IPS DF 6.9 (cell line): ENCODE measurements at places on chromosomes 13 and 19.

GRCh38 chr19:39497996-39498797, 550 bp upstream of the DLL3 start:
- DNase-seq = no peak

GRCh38 chr19:35549174-35549788, 3.9 kb downstream of the TMEM147 start:
- DNase-seq = no peak

DNA sequence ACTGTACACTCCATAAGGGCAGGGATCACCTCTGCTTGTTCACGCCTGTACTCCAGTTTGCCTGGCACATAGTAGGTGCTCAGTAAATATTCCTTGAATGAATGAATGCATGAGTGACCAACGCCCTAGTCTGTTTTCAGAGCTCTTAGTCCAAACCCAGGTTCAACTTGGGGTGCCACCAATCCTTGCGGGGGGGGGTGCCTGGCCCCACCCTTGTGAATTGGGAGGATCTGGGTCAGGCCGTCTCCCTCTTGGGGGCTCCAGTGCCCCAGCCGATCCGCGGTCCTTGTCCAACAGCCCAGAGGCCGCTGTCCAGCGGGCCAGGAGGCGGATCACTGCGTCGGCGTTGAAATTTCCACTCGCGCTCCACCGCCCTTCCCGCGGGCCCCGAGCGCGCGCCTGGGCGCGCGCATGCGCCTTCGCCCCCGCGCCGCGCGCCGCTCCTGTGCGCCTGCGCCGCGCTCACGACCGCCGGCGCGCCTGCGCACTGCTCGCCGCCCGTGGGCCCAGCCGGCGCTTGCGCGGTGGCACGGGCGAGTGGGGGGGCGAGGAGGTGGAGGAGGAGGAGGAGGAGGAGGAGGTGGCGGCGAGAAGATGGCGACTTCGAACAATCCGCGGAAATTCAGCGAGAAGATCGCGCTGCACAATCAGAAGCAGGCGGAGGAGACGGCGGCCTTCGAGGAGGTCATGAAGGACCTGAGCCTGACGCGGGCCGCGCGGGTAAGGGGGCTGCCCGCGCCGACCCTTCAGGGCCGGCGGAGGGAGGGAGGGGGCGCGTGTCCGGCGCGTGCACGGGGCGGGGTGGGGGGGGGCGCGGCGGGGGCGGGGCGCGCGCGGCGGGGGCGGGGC, at the start of gene CRTC1:
CRTC1 (plus strand) TSS at position 572 of the 849 bp plus-strand sequence; CDS start at position 595, 23 bp downstream.
- DNase-seq = no peak

GRCh38 chr19:36379510-36379819, 464 bp upstream of the ZFP14 start:
- DNase-seq = no peak

DNA sequence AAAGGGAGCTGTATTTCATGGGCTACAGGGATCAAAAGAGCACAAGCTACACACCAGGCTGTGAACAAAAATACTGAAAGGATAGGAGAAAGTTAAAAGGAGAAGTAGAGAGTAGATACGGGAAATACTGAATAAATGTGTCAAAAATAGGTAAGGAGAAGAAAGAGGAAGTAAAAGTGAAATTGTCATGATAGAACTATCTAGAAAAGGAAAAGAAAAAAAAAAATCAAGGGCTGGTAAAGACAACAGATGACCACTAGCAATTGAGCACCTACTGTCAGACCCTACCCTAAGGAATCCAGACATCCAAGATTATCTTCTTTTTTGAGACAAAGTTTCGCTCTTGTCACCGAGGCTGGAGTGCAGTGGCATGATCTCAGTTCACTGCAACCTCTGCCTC, 4.8 kb downstream of the RUBCNL start:
- no peak for DNase-seq

- DNase-seq = no peak
Measured at GRCh38 chr13:94113245-94113644, 366.2 kb downstream of the DCT start.

DNA sequence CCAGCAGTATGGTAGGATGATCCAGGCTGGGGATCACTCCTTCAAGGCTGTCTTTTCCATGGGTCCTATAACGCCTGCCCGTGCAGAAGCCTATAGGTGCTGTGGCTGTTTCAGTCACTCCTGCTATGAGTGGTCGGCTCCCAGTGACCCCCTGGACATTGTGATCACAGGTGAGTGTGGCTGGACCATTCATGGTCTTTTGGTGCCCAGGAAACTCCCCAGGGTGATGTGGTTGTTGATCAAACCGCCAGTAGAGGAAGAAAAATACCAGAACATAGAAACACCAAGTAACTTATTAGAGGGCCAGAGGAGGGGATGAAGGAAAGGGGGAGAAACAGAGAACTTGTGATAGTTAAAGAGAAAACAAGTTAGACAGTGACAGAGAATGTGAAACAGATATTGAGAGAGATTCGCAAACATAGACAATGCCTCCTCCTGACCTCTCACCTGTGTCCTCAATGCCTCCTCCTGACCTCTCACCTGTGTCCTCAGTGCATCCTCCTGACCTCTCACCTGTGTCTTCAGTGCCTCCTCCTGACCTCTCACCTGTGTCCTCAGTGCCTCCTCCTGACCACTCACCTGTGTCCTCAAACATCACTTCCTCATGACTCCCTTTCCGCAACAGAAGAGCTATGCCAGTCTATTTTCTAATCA, 19.4 kb downstream of the LAIR2 start:
- DNase-seq = no peak

GRCh38 chr19:35224681-35225571, 3.6 kb downstream of the FAM187B start:
- DNase-seq = no peak

DNA sequence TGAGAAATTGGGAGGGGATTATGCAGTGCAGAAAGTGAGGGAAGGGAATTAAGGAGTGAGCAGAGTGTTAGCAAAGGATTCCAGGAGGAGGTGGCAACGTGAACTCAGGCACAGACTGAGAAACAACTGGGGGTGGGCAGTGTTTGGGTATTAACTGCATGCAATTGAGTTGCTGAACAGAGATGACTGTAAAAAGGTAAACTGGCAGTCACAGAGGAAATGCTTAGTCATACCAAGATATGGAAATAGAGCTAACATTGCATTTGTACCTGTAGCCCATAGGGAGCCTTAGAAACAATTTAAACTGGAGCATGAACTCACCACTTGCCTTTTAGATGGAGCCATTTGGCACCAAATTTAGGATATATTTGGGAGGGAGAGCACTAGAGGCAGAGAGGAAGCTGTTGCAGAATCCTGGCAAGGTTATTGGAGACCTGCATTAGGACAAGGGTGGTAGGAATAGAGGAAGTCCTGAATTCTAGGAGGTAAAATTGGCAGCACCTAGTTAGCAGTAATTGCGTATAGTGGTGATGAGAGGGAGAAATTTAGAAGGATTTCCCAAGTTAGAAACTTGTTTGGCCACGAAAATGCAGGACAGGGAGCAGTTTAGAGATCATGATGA, 100.6 kb upstream of the FRY start:
- DNase-seq = no peak

GRCh38 chr19:7783991-7784423, 21.0 kb downstream of the CLEC4M start:
- no peak for DNase-seq

DNA sequence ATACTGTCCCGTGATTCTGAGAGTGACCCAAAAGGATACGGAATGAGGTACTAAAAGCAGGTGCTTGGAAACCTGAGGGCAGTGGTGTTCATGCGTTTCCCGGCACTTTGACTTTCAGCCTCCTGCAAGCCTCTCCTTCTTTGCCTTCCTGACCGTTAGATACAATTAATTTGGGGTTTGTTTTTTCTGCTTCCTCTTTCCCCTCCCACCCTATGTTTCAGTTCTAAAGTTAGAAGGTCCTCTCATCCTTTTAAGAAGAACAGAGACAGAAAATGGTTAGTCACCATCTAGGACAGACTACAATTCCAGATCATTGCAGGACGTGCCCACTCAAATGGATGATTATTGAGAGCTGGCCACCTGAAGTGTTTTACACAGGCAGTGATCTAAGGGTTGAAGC, 1.8 kb upstream of the LILRB4 start:
- DNase-seq = no peak

- DNase-seq = no peak
Measured at GRCh38 chr19:33055718-33056117, 9.0 kb downstream of the RHPN2 start.

- no peak for DNase-seq
Measured at GRCh38 chr19:42352301-42353259, 27.1 kb downstream of the MEGF8 start.

DNA sequence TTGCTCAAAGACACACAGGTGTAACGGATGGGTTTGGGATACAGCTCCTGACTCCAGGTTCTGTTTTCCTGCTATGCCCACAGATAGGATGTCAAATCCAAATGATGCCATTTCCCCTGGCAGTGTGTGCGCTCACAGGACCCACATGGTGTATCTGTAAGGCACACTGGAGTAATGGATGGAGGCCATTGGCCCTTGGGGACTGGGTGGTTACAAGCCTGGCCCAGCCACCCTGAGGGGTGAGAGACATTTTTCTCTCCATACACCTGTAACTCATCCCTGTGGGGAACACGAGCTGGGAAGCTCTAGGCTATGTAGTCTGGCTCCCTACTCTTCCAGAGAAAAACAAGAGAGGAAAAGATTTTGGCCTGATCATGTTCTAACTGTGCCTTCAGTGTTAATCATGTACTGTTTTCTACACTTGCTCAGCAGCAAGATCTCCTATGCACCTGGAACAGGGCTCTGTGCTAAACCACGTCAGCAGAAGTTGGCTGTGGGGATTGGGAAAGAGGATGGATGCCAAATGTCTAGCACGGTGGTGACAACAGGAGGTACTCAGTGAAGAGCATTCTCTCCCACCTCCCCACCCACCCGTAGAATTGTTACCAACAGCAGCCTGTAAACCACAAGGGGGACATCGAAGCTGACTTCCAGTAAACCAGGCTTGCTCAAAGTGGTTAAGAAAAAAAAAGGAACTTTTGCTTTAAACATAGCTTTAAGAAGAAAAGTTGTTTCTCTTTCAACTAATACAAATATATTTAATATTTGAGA, 237.0 kb downstream of the LACC1 start:
- no peak for DNase-seq

GRCh38 chr19:38003438-38004185, 96.6 kb downstream of the SIPA1L3 start:
- no peak for DNase-seq

DNA sequence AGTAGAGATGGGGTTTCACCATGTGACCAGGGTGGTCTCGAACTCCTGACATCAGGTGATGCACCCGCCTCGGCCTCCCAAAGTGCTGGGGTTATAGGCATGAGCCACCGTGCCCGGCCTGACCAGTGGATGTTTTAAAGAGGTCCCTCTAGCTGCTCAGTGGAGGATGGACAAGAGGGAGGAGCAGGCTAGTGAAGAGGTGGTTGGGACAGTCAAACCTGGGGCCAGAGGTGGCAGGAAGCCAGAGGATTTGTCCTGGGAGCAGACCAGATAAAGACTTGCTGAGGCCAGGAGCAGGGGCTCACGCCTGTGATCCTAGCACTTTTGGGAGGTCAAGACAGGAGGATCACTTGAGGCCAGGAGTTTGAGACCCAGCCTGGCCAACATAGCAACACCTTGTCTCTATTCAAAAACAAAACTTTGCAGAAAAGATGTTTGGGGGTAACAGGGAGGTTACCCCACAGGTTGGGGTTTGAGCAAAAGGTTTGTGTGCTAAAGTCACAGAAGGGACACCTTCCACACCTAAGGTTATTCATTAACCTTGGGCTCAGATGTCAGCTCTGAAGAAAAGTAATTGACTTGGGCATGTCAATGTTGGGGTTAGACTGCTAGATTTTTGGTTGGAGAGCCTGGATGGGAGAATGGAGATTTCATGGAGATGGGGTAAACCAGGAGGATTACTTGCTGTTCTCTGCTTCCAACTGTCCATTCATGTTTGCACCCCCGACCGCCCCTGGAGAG, 9.0 kb downstream of the BCAM start:
- no peak for DNase-seq

DNA sequence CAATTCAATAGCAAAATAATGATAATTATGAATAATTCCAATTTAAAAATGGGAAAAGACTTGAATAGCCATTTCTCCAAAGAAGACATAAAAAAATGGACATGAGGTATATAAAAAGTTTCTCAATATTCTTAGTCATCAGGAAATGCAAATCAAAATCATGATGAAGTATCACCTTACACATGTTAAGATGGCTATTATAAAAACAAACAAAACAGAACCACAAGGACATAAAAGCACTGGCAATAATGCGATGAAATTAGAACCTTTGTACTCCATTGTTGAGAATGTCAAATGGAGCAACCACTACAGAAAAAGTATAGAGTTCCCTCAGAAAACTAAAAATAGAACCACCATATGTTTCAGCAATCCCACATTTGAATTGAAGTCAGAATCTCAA, 1186.1 kb downstream of the SLITRK5 start:
- DNase-seq = no peak

DNA sequence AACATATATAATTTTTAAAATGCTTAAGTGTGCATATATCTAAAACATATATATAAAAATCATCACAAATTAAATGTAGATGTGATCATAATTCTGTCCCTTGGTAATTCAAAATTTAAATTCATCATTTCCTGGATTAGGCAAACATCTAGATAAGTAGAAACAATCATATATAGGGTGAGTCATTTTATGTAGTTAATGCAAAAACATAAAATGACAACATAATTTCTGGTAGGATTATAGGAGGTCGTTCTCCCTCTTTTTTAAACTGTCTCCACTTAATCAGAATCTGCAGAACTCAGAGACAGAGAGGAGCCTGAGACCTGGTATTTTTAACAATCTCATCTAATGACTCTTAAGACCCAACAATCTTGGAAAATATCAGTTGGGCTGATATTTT, 333.4 kb downstream of the KCTD12 start:
- DNase-seq = no peak

GRCh38 chr19:50819636-50820035, 4.0 kb downstream of the KLK1 start:
- no peak for DNase-seq

GRCh38 chr19:18768997-18769891, 21.9 kb downstream of the COMP start:
- no peak for DNase-seq

DNA sequence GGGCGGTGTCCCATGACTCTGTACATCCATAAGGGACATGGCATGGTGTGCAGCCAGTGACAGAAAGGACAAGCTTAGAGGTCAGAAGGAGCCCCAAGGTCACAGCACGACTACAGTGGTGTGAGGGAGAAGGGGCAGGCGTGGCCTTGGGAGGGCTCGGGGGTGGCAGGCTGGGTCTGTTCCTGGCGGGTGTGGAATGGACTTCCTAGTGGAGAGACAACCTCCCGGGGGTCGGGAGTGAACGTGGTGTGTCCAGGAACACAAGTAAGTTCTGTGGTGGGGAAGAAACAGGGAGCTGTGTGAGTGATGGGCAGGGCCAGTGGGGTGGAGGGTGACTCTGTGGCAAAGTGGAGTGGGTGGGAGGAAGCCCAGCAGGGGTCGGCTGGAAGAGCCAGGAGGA, 279.3 kb downstream of the TEX29 start:
- no peak for DNase-seq

GRCh38 chr13:43086181-43086580, 62.8 kb downstream of the DNAJC15 start:
- no peak for DNase-seq

- no peak for DNase-seq
Measured at GRCh38 chr19:35449359-35450043, 1.4 kb downstream of the FFAR2 start.

- DNase-seq = no peak
Measured at GRCh38 chr19:7000816-7001215, 20.4 kb downstream of the MBD3L2B start.
